Retina (tissue), 1 donor: ENCODE measurements at places on chromosomes 12 and 14.
A peak's percentile ranks its signal among the peaks of the same experiment; 100 is the strongest.

DNA sequence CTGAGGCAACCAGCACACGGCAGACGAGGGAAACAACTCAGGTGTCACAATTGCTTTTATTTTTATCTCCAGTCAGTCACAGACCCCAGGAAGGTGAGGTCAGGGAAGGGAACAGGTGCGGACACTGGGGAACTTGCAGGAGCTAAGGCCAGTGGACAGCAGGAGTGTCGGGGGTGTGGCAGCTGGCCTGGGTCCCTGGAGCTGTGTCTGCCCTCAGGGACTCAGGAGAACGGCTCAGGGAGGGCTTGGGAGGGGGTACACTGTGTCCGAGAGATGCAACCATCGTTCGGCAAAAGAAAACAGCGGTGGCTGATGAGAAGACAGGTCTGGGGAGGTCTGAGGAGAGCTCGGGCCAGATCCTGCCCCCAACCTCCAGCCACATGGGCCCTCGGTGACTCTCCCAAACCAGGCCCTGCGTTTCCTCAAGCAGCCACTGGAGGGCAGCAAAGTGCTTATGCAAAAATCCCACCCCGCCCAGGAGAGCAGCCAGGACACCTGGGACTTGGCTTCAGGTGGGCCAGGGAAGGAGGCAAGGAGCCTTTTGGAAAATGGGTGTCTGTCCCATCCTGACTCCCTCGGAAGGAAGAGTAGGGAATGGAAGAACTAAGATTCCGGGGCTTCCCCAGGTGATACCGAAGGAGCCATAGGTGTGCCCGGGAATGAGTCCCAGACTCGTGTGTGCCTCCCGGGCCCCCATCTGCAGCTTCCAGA, 24.1 kb upstream of the BCDIN3D start:
- peak; percentile 90 for DNase-seq

DNA sequence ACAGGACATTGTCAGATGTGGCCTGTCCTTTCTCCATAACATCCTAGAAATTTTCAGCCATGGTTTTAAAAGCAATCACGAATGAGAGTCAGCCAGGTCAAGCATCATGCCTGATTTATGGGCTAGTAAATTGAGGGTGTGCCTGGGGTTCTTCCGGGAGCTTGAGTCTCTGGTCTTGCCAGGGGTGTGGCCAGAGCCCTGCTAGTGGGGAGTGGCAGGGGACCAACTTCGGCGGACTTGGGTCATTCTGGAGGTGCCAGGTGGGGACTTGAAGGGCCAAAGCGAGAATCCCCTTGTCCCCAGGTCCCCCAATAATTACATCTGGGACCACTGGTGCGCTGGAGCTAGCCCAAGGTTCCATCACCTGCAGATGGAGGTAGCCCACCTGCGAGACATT, 5.7 kb downstream of the OTUB2 start:
- no peak for DNase-seq

DNA sequence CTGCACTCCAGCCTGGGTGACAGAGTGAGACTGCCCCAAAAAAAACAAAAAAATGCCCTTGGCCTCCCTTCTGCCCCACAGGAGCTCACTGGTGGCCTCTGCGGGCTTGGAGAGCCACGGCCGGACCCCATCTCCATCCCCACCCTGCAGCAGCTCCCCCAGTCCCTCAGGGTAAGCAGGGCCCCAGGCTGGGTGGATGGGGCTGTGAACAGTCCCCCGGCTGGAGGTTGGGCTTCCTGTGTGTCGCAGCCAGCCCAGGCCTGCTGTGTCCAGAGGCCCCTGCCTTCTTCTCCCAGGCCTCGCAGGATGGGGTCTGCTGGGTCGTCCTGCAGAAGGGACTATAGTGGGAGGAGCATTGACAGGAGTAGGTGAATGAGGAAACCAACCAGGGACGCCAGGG, 15.4 kb upstream of the PUS1 start:
- no peak for DNase-seq

- peak; percentile 47 for DNase-seq
Measured at GRCh38 chr14:69819607-69820006, 22.6 kb upstream of the SLC10A1 start.

GRCh38 chr14:59484639-59485175, 390 bp downstream of the JKAMP start:
- no peak for DNase-seq

DNA sequence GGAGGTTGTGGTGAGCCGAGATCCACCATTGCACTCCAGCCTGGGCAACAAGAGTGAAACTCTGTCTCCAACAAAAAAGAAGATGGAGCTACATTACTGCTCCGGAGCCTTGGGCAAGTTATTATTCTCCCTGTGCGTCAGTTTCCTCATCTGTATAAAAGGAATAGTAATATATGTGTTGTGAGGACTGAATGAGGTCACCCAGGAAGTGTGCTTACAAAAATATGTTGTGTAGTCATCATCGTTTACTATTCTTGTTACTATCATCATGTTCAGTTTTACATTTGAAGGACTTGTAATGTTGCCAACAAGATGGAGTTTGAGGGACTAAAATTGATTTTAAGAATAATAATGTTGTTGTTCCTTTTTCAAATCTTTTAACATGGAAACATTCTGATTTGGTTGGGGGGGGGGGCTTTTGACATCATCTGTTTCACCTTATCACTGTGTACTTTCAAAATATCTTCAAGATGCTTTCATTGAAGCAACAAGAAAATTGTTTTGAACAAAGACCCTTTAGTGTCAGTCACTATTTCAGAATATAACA, 156.8 kb downstream of the PDE3A start:
- no peak for DNase-seq

DNA sequence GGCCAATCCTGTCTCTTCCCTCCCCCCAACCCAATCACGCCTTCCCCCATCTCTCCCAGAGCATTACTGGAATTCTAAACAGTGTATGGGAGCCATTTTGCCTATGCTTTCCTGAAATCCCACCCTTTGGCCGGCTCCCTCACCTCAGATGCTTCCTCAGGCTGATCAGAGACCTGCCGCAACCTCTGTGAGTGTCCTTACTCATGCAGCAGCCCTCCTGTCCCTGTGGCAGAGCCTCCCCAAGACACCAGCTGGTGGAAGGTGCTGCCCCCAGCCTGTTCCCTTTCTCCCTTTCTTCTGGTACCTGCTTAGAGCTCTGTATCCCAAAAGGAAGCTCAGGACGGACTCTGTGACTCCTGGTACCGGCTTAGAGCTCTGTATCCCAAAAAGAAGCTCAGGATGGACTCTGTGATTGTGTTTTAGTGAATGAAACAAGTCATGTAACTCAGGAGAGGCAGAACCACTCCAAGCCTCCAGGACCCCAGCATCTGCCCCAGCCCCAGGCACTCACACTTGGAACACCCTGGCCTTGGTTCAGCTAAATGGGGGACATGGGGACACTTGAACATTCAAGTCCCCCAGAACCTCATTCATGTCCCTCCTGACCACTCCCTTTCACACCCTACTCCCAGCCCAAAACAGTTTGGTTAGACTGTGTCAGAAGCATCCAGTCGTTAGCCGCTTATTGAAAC, 29.3 kb upstream of the RIN3 start:
- no peak for DNase-seq

GRCh38 chr12:38328306-38328895, 11.8 kb downstream of the ALG10B start:
- no peak for DNase-seq

GRCh38 chr14:105858676-105859025, 332.3 kb downstream of the TMEM121 start:
- DNase-seq, result no peak

DNA sequence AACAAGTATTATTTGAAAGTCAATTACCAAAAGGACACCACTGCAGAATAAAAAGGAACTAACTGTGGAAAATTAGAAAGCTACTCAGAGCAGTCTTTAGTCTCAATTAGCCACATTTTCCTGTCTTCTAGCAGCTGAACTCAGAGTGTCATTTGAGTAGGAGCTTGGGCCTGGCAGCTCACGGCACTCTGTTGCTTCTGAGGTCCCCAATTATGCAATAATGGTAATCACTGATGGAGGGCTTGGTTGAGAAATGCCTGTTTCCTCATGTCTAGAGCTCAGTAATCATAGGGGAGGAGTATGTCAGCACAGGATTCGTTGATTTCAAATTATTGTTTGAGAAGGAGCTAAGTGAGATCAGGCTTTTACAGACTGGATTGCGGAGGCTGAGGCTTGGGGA, 108.6 kb downstream of the VRK1 start:
- no peak for DNase-seq

- no peak for DNase-seq
Measured at GRCh38 chr14:89675590-89675989, 258.6 kb upstream of the FOXN3 start.

GRCh38 chr12:14505626-14506596, 61.8 kb downstream of the PLBD1 start:
- no peak for DNase-seq

DNA sequence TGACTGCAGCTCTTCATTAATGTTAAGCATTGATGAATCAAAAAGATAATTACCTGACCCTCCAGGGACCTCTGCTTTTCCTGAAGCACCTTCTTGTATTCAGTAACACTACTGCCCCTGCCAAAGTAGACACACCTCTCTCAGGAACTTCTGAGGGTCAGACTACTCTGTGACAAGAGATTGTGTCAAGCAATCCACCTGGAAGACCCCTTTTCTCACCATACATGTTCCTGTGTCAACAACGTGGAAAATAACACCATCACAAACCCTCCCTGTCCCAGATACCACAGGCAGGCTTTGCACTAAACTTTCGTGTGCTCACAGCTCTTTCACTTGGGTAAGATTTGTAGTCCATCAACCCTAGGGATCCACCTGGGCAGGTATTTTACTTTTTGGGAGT, 13.2 kb downstream of the KRT76 start:
- no peak for DNase-seq

DNA sequence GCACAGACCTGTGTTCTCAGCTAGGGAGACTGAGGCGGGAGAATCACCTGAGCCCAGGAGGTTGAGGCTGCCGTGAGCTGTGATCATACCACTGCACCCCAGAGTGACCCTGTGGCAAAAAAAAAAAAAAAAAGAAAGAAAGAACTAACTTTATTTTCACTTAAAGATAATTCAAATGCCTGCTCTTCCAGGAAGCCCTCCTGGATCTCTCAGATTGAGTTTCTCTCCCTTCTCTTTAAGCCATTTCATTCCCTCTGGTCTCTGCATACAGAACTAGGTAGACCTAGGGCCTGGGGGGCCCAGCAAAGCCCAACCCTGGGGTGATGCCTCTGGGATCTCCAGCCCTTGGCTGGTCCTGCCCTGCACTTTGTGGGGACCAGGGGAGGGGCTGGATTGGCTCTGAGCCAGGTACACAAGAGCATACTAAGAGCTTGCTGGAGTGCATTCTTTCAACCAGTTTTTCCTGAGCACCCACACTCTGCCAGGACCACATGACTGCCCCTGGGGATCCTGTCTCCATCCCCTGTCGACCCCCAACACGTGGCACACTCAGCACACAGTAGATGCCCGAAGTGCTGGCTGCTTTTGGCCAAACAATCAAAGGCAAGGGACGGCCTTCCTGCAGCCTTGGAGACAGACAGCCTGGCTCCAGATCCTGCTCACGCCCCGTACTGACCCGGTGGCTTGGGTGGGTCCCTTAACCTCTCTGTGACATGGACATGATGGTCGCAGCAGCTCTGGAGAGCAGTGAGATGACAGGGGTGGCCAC, 52.7 kb downstream of the CYP46A1 start:
- no peak for DNase-seq

DNA sequence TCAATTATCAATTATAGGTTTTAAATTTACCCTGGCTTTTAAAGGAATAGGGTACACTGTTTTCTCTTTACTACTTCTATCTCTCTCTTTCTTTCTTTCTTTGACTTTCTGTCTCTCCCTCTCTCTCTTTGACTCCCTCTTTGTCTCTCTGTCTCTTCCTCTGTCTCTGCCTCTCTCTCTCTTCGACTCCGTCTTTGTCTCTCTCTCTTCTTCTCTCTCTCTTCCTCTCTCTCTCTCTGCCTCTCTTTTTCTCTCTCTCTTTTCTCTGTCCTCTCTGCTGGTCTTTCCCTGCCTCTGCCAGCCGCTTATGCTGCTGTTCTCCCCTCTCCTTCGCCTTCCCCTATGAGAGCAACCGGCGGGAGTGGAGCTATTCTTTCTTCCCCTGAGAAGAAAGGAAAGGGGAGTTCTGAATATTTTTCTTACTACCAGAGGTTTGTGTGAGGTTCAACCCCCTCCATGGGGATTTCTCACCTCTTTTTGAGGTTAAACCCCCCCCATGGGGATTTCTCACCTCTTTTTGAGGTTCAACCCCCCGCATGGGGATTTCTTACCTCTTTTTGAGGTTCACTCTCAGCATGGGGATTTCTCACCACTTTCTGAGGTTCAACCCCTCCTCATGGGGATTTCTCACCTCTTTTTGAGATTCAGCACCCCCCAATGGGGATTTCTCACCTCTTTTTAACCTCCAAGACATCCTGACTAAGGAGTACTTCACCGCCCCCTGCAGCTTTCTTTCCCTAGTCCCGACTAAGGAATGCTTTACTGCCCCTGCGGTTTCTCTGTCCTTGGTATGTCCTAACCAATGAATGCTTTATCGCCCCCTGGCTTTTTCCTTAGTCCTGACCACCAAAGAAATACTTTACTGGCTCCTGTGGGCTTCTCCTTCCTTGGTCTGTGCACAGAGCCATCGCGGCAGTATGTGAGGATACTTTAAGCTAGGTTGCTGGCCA, 27.4 kb upstream of the DDHD1 start:
- DNase-seq, result no peak

GRCh38 chr12:52091061-52091460, 11.6 kb downstream of the SMIM41 start:
- no peak for DNase-seq

DNA sequence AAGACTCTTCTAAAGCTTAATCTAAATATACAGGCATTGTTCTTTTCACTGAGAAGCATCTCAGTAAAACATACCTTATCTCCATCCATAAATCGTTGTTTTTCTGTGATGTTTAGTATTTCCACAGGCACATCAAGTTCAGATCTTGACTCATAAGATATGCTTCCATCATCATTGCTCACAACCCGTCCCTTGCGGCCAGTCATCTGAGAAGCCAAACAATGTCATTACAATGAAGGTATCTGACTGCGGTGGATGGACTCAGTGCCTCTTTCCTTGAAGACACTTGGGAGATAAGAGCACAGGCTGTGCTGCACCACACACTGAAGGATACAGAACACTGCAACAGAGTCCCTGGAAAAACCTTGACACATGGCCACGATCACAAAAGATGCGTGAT, 44.8 kb downstream of the SBNO1 start:
- no peak for DNase-seq

DNA sequence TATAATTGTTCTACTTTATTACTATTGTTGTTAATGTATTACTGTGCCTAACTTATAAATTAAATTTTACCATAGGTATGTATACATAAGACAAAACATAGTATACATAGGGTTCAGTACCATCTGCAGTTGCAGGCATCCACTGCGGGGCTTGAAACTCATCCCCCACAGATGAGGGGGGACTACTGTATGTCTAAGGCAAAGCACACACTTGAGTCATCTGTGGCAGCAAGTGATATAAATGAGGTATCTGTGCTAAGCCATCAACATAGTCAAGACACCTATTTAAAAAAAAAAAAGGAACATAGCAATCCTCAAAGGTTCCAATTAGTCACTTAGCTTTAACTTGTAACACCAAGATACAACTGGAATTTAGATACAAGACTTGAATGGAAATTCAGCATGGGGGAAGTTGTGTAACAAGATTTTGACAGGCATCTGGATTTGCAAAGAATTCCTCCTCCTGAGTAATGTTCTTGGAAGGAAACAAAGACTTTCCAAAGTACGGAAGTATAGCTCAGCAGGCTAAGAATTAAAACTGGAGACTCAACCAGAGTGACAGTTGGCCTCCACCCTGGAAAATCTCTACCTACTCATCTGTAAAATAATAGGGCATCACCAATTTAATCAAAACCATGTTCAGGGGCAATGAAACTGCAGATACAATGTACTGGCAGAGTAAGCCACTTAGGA, 14.9 kb downstream of the DCAF5 start:
- no peak for DNase-seq
